ENCODE measurements at places on chromosomes 5 and 9.

GRCh38 chr5:125961150-125961549, 462.1 kb upstream of the GRAMD2B start:
- no peak for DNase-seq

DNA sequence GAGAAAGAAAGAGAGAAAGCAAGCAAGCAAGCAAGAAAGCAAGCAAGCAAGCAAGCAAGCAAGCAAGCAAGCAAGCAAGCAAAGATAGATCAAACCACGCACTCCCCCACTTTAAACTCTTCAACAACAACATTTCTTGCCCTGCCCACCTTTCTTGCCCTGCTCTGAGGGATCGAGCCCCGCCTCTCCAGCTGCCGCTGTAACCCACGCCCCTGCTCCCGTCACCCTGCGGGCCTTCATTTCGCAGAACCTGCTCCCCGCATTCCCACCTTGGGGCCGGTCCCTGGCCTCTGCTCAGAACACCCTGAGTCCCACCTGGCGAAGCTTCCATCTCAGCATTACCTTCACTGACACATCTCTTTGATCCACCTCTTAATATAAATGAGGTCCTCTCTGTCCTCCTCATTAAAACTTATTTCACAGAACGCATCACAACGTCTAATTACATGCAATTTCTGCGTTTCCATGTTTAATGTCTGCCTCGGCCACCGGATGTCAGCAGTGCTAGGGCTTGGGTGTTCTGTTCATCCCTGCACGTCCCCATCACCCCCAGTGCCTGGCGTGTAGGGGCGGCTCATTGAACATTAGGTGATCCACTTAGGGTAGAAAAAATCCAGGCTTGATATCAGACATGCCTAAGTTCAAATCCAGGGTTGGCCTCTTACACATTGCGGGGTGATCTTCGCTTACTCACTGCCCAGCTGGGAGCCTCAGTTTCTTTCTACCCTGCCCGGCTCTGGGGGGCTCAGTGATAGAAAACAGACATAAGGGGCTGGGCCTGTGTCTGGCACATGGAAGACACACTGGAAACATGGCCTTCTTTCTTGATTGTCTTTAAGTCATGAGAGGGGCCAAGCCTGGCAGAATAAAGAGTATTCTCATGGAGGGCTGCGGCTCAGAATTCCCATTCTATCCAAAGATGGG, 187.6 kb downstream of the DAB2IP start:
- DNase-seq: no peak

- no peak for DNase-seq
These were observed 414.5 kb upstream of the ZNF608 start for GRCh38 chr5:125160787-125161502.

DNA sequence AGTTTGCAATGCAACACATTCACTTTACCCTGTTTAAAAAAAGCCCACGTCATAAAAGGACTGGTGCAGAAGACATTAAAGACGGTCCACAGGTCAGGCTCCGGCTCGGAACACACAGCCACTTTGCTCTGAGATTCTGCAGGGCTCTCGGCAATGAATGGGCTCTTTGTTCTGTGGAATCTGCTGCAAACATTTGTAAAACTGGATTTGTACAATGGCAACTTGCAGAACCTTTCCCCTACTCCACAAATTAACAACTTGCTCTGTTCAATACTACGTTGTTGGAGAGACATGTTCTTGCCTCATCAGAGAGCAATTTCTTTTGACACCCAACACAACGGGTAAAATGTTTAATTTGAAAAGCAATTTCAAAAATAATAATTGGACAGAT, 13.0 kb upstream of the NR5A1 start:
- no peak for DNase-seq

DNA sequence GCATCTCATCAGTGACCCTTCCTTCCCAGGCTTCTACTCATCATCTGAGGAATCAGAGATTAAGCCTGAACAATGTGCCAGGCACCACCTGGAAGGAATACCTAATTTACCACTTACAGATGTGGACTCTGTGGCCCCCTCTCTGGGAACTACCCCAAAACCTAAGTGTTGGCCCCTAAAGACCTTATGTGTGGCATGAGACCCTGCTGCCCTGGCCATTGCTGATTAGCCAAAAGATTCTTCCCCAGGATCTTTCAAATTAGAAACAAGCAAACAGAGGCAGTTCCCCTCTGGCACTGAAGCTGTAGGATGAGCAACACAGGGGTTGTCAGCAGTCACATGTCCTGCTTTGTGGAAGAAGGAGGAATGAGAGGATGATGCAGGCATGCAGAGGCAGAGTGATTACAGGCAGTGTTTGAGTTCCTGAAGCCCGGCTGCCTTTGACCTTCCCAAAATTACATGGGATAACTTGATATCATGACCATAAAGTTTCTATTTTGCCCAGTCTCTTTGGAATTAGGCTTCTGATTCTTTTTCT, 10.6 kb downstream of the SPINK4 start:
- DNase-seq: no peak

GRCh38 chr5:21823076-21823574, 1030.0 kb downstream of the CDH12 start:
- DNase-seq: no peak

DNA sequence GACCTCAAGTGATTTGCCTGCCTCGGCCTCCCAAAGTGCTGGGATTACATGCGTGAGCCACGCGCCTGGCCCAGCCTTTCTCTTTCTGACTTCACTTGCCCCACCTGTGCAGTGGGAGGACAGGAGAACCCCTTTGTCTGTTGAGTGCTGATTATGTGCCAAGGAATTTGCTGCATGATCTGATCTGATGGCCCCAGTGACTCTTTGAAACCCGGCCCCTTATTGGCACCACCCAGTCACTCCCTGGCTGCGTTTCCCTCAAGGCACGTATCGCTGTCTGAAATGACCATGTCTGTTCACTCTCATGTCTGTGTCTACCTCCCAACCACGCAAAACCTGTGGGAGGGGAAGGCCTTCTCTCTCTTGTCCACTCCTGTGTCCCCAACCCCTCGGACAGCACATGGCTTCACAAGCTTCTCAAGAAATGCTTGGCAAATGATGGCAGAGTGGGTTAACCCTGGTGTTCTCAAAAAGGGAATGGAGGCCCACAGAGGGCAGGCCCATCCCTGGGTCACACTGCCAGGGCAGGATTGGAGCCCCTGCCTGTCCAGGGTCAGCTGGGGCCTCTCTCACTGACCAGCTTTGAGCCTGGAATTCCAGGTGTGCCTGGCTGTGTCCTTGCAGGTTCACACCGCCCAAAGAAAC, 21.9 kb downstream of the NEK6 start:
- DNase-seq: no peak

GRCh38 chr5:151902215-151902614, 22.4 kb downstream of the GLRA1 start:
- DNase-seq: no peak

- DNase-seq: no peak
These were observed 6.4 kb upstream of the ANXA2R start for GRCh38 chr5:43046474-43046873.

- no peak for DNase-seq
These were observed 19.3 kb downstream of the DMRT3 start for GRCh38 chr9:995781-996180.

DNA sequence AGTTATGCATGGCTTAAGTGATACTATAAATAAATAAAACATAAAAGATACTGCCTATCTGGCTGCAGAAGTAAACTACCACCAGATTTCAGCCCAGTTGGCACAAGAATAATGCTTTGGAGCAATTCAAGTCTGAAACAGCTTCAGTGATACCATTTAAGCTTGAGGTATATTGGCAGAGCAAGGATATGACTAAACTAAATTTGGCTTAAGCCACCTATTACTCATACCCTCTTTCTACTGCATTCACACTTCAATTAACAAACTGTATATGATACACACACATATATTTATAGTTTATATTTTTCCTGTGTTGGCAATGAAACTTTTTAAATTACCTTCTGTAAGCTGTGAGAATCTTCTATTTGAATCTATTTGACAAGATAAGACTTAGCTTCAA, 431.9 kb downstream of the ANXA1 start:
- no peak for DNase-seq

GRCh38 chr5:165448753-165449152, 1943.3 kb downstream of the MAT2B start:
- no peak for DNase-seq

GRCh38 chr5:140182075-140182711, 7.2 kb downstream of the CYSTM1 start:
- DNase-seq: no peak

- DNase-seq: no peak
These were observed 360.7 kb upstream of the CDH10 start for GRCh38 chr5:25005431-25005830.

DNA sequence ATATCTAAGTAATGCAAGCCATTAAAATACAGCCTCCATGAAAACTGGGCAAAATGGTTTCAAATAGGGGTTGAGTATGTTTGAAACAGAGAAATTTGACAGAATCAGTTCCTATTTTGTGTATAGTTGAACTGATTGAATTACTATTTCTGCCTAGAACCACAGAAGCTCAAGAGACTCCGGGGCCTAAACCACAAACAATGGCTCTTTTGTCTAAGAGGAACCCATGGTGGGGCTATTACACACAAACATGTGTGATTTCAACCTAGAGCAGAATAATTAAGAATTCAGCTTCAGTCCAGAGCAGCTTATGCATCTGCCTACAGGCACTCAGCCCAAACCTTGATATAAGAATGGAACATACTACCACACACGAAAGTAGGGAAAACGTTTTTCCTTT, 171.2 kb upstream of the MPDZ start:
- DNase-seq: no peak

DNA sequence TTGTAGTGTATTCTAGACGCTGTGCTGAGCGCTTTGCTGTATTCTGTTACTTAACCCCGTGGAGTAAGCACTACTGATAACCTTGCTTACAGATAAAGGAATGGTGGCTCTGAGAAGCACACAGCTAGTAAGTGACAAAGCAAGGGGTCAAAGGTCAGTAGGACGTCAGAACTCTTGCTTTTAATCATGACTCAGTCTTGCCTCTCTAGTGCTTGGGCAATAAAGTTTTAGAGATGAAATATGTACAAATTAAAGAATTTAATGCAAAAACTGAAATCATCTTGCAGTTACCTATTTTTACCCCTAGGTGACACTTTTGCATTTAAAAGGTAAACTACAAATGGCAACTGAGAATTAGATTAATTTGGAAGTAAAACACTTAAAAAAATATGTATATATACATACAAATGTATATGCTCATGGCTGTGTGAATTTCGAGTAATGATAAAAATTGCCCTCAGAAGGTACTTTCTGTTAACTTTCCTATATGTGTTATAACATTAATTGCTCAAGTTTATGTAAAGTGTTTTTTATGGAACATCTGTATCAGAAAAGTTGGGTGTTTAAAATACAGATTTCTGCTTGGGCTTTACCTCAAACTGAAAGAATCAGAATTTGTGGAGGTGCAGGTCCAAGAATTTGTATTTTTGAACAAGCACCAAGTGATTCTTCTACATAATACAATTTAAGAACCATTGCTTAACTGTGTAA, 175.1 kb upstream of the DAB2 start:
- DNase-seq: no peak

- no peak for DNase-seq
These were observed 132.7 kb upstream of the MTAP start for GRCh38 chr9:21669701-21670100.

GRCh38 chr9:103041961-103042360, 46.8 kb downstream of the CYLC2 start:
- DNase-seq: no peak

- no peak for DNase-seq
These were observed 37.2 kb downstream of the HEXB start for GRCh38 chr5:74722271-74722670.

- no peak for DNase-seq
These were observed 36.2 kb downstream of the SLC36A1 start for GRCh38 chr5:151483647-151484046.

GRCh38 chr9:109499631-109500410, 1.7 kb upstream of the PTPN3 start:
- no peak for DNase-seq

- no peak for DNase-seq
These were observed 193.9 kb downstream of the RFK start for GRCh38 chr9:76200315-76200714.

DNA sequence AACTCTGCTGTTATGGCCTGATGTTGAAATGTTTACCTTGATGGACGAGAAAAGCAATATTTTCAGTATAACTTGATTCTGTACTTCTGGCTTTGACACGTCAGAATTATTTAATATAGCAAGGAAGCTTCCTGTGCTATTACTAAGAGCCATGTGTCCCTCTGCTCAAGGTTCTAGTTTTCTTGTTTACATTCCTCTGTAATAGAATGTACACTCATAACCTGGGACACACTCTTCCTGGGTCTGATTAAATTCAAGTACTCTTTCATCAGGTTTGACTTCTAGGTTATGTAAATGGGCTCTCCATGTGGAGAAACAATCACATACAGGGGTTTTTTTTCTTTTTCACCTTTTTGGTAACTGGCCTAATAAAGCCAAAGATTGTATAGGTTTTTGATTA, 33.1 kb downstream of the GTF3C4 start:
- no peak for DNase-seq

DNA sequence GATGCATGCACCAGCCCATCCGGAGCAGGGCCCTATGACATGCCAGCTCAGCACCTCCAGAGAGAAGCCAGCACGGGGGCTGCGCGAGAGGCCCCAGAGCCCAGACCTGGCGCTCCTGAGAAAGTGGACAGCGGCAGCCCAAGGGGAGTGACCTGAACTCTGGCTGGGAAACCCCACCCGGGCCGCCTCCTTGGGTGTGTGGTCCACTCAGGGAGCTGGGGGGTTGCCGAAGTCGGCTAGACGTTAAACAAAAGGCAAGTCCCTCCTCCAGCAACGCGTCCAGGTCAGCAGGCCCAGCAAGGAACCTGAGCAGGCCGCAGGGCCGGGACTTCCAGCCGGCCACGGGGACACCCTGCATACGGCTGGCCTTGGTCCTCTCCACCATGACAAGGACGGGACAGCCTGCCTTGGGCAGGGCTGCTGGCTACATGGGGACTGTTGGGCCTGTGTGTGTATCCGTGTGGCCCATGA, 35.7 kb downstream of the NACC2 start:
- no peak for DNase-seq

DNA sequence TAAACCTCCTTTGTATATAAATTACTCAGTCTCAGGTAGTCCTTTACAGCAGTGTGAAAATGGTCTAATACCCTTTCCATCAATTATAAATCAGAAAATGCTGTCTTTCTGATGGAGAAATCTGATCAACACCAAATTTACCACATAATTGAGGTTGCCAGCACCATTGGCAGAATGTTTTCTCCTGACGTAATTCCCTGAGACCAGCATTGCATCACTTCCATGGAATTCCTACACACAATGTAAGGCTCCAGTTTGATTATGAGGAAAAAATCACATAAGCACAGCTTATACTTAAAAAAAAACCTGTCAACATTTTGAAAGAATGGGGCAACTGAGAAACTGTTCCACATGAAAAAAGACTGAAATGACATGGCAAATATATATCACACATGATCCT, 618.7 kb upstream of the CDH6 start:
- no peak for DNase-seq

GRCh38 chr5:76918539-76918938, 34.3 kb upstream of the CRHBP start:
- DNase-seq: no peak

GRCh38 chr5:90506221-90506620, 23.2 kb downstream of the LYSMD3 start:
- no peak for DNase-seq

Measured in esophagus squamous epithelium (tissue), 5 donors.